CD4-positive, alpha-beta T cell (primary cell): ENCODE measurements at places on chromosomes 1 and 21.

GRCh38 chr1:33255347-33256220, 708 bp upstream of the ZNF362 start:
- peak; percentile 66 for DNase-seq

- no peak for DNase-seq
Measured at GRCh38 chr21:33071770-33072306, 1.9 kb downstream of the OLIG1 start.

DNA sequence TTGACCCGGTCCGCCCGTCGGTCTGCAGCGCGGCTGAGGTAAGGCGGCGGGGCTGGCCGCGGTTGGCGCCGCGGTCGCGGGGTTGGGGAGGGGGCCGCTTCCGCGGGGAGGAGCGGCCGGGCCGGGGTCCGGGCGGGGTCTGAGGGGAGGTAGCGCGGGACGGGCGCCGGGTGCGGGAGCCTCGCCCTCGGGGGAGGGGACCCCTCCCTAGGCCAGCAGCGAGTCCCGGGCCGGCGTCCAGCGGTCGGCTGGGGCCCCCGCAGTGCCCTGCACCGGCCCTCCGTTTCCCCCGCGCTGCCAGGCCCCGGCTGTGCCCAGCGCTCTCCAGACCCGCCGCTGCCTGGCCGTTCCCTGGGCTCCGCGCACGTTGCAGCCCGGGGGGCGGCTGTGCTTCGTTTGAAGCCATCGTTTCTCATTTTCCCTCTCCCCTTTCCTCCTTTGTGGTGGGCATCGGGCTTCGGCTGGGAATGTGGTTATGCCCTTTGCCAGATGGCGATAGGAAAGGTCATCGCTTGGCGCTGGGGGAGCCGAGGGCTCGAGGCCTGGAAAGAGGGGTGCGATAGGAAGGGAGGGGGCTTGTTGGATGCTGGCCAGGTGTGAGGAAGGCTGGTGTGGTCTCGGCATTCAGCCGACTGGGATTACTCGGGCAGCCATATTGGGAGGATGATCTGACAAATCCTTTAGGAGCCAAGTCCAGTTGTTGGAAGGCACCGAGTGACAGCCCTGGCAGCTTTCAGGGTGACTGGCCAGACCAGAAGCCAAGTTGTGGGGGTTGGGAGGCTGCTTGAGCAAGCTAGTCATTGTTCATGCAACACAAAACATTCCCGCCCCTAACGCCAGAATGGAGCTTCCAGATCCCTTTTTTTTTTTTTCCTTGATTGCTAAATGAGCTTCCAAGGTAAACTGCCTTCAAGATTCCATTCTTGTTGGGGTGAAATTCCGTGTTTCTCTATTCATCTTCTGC, 753 bp downstream of the KIF1B start:
- no peak for DNase-seq

DNA sequence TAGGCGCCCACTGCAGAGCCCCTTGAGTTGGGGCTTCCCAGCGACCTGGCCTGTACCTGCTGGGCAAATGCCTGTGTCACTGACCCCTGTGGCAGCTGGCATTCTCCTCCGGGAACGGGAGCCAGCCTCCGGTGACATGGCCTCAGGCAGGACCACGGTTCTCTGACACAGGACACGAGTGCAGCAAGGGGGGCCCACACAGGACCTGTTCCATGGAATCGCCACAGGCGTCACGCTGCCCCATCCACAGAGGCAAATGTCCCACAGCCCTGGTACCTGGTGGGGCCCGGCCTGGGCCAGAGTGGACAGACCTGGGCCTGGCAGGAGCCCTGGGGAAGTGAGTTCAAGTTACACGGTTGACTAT, 2.6 kb downstream of the ITGB2 start:
- no peak for DNase-seq

DNA sequence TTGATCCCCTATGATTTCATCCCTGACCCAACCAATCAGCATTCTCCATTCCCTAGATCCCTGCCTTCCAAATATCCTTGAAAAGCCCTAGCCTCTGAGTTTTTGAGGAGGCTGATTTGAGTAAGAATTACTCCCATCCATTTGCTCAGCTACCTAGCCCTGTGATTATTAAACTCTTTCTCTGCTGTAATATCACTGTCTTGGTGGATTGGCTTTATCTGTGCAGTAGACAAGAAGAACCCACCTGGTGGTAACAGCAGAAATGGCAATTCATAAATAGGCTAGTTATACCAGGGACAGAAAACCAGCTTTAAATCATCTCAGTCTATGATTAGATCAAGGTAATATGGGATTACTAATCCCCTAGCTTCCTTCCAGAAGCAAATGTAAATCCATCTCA, 13.0 kb downstream of the IL20 start:
- no peak for DNase-seq

DNA sequence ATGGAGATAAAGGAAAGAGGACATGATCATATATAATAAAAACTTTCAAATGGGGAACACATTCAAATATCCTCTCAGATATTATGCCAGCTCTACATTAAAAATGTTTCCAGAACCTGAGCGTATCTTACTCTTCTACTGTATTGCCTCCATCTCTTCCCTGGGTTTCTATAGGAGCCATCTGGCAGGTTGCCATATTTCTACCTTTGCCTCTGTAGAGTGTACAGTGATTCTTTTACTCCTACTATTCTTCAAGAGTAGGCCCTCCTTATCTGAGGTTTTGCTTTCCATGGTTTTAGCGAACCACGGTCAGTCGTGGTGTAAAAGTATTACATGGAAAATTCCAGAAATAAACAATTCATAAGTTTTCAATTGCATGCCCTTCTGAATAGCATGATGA, 259.5 kb downstream of the GRIK1 start:
- DNase-seq: no peak

DNA sequence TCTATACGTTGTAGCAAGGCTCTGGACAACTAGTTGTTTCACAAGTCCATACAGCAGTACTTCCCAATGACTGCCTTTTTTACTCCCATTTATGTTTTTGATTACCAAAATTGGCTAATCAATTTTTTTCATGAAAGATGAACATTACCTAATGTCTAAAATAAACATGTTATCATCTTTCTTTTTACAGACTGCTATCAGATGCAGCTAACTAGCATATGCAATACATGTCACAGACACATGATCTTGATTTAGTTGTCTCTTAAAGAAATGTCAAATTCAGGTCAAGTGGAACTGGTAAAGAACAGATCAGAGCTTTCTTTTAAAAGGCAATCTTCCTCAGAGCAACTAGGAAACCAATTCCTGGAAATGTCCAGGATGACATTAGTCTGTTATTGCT, 630 bp upstream of the DBT start:
- no peak for DNase-seq

DNA sequence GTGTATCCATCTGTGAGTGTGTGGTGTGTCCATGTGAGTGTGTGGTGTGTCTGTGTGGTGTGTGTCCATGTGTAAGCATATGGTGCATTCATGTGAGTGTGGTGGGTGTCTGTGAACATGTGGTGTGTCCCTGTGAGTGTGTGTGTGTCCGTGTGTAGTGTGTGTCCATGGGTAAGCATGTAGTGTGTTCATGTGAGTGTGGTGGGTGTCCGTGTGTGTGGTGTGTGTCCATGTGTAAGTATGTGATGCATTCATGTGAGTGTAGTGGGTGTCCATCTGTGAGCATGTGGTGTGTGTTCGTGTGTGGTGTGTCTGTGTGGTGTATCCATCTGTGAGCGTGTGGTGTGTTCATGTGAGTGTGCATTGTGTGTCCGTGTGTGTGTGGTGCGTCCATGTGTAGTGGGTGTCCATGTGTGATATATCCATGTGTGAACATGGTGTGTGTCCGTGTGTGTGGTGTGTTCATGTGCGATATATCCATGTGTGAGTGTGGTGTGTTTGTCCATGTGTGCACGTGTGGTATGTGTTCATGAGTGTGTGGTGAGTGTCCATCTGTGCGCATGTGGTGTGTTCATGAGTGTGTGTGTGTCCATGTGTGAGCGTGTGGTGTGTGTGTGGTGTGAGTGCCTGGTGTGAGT, 12.3 kb downstream of the SLC19A1 start:
- no peak for DNase-seq

- no peak for DNase-seq
Measured at GRCh38 chr1:16719571-16720350, 20.6 kb upstream of the RNU1-4 start.

GRCh38 chr1:47326271-47326670, 7.3 kb upstream of the CMPK1 start:
- DNase-seq: no peak

- no peak for DNase-seq
Measured at GRCh38 chr1:174158767-174159251, 511 bp upstream of the RABGAP1L start.

DNA sequence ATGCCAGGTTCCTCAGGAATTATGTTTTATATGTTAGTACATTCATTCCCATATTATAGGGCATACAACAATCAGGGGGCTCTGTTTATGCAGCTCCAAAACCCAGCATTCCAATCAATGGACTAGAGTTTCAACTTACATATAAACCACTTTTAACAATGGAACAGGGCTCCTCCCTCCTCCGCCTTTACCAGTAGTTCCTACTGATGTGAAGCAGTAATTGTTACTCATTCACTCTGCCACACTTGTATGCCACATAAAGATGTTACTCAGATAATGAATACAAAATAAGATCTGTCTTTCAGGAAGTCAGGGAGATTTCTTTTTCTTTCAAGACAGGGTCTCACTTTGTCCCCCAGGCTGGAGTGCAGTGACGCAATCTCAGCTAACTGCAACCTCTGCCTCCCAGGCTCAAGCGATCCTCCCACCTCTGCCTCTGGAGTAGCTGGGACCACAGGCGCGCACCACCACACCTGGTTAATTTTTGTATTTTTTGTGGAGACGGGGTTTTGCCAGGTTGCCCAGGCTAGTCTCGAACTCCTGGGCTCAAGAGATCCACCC, 17.1 kb downstream of the ZNF281 start:
- no peak for DNase-seq

GRCh38 chr1:29426701-29427279, 190.5 kb downstream of the PTPRU start:
- no peak for DNase-seq

GRCh38 chr1:185245466-185245865, 71.6 kb downstream of the IVNS1ABP start:
- DNase-seq: no peak

DNA sequence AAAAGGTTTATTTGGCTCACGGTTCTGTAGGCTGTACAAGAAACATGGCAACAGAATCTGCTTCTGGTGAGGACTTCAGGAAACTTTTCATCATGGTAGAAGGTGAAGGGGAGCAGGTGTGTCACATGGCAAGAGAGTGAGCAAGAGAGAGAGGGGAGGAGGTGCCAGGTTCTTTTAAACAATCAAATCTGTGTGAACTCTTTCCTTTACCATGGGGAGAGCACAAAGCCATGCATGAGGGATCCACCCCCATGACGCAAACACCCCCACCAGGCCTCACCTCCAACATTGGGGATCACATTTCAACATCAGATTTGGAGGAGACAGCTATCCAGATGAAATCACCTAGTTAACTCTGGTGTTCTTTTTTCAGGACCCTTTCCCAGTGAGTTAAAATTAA, 103.6 kb downstream of the GALNT2 start:
- no peak for DNase-seq

DNA sequence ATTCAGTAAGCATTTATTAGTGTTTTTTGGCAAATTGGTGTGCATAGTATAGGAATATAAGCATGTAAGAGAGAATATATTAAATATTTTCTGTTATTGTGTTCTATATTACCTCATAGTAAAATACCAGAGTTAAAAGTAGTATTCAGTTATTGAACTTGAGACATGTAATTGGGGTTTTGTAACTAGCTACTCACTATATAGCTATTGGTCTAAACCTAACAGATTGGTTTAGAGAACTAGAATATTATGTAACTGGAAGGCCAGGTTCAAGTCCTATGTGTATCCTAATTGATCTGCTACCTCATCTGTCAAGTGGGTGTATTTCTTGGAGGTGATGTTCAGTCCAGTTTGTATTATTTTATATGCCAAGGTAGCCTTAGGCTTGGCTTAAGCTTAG, 26.3 kb downstream of the CLIC4 start:
- no peak for DNase-seq

DNA sequence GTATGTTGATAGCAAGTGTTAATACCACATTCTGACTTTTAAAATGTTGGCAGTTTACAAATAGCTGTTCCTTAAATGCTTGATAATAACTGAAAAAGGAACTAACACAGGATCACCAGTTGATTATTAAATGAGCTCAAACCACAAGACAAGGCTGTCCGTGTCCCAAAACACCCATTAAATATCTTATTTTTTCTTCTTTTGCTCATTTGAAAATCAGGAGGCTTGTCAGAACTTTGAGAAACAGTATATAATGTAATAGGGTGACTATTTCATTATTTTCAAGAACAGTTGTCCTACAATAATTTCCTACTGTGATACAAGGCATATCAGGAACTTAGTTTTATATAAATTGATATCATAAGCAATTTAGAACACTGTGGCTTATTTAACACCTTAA, 2.7 kb downstream of the CDKN2C start:
- DNase-seq: no peak

GRCh38 chr1:155979597-155980343, 1.4 kb upstream of the ARHGEF2 start:
- no peak for DNase-seq

DNA sequence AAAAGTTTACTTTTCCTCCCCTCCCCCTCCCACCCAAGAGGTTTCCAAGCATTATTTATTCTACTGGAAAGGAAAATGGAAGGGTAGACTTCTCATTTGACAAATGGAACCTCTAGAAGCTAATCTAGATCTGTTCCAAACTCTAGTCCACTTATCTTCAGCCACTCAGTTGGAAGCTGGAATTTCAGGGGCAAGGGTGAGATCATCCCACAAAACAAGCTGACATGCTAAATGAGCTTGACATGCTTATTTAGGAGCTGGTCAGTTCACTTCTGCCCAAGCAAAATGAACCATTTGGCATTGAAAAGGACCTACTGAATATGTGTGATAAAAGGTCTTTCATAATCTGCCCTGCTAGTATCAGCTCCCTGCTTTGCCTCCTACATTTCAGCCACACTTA, 5.0 kb downstream of the LRRC41 start:
- no peak for DNase-seq

- DNase-seq: no peak
Measured at GRCh38 chr1:193926956-193927355, 740.5 kb upstream of the B3GALT2 start.

DNA sequence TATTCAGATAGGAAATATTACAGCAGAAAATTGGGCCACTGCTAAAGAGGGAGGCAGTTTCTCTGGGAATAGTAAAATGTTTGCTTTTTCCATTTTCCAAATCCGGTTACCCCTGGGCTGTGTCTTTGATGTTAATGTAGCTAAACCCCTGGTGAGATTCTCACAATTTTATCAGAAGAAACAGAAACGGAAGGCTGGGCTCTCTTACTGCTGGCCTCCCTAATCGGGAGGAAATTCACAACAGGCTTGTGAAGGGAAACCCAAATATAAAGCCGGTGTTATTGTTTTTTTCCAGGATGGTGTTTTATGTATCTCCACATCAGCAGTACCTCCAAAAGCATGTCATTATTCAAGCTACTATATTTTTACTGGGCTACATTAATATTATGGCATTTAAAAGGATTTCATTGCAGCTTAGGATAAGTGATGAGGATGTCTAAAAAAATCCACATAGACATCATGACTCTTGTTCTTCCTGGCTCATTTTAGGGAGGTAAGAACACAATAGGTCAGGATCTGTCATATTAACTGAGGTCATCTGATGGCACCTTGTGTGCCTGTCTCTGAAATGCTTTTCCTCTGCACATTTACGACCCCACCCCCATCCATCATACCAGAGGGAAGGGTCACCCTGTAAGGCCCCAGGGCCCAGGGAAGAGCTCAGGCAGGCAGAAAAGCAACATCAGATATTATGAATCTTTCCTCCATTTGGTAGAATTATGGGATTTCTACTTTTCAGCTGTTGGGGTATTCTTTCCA, 158.7 kb downstream of the DSCAM start:
- no peak for DNase-seq

GRCh38 chr1:109718495-109718894, 6.4 kb downstream of the GSTM5 start:
- DNase-seq: no peak

GRCh38 chr1:192601143-192601542, 25.6 kb downstream of the RGS1 start:
- no peak for DNase-seq
